ENCODE measurements at places on chromosomes 16 and 17. TPM values are rescaled to one million over a fixed set of nuclear protein-coding genes. Genes with fewer than 3 reads are reported as not detected.

MT1H gene
- total RNA-seq: not detected

BAIAP3 gene
- 0.52 TPM for total RNA-seq

GP1BA gene
- not detected for total RNA-seq

SULT1A2 gene
- total RNA-seq: 0.72 TPM
